ENCODE measurements at places on chromosomes 13 and 19.

DNA sequence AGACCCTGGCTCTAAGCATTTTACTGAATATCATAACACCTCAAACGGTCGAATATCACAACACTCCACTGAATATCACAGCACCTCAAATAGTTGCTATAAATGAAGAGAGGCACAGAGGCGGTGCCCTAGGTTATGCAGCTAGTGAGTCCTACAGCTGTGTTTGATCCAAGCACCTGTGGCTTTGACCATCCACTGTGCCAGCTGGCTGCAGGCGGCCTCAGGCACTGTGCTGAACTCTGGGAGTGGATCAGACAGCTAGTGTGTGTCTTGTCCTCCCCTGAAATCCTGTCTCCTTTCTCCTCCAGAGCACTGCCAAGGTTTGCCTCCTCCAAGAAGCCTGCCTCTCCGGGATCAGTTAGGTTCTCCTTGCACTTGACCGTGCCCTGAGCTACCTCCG lies 7.3 kb downstream of the NOSIP start:
- H3K36me3 ChIP-seq = peaks cover 40% of the 10 kb centered on the region
- H3K27me3 ChIP-seq = no peaks in the 10 kb centered on the region
- no peak for DNase-seq
- peak overlapping the region; percentile 65 for H3K27ac ChIP-seq
- peaks cover 28% of the 10 kb centered on the region for H3K4me1 ChIP-seq
- H3K4me3 ChIP-seq = no peak overlapping the region

- no peaks in the 10 kb centered on the region for H3K27me3 ChIP-seq
- H3K36me3 ChIP-seq = no peaks in the 10 kb centered on the region
- H3K27ac ChIP-seq = no peak overlapping the region
- no peaks in the 10 kb centered on the region for H3K4me1 ChIP-seq
- DNase-seq = no peak
Measured at GRCh38 chr13:61778531-61778930, 362.9 kb upstream of the PCDH20 start.

DNA sequence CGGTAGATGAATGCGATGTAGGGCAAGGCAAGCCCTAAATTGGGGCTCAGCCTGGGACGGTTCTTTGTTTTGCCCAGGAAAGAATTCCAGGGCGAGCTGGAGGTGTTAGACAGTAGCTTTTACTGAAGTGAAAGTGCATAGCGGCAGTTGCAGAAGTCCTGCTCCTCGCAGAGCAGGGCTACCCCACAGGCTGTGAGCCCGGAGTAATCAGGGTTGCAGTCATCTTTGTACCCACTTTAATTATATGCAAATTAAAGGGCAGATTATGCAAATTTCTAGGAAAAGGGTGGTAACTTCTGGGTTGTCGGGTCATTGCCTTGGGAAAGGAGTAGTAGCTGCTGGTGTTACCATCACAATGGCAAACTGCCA lies 30.5 kb downstream of the VAV1 start:
- no peak for DNase-seq
- H3K36me3 ChIP-seq = peaks cover 13% of the 10 kb centered on the region
- peak overlapping the region; percentile 85 for H3K4me3 ChIP-seq
- peak overlapping the region; percentile 92 for H3K27ac ChIP-seq
- no peaks in the 10 kb centered on the region for H3K27me3 ChIP-seq

DNA sequence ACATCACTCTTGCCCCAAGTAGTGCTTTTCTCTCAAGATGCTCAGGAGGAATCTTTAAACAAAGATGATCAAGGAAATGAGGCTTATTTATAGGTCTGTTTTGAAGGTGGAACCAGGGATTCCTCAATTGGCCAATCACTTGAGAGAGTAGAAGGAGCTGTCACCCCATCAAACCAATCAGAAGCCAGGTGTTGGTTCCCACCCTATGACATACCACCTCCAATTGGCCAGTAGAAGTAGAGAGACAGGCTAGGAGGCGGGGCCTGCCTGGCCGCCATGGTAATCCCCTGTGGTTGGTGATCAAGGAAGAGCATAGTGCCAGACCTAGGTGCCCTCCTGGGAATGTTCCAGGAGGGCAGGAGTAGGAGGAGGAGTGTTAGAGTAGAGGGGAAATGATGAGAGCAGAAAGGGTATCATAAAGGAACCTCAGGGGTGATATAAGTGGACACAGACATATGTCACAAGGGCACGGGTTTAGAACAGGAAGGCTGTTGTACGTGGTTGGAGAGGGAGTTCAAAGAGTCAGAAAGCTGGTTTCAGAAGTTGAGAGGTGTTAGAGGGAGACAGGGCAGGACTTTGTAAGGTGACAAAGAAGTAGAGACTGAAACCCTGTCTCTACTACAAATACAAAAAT lies 10.5 kb downstream of the PMIS2 start:
- peaks cover 34% of the 10 kb centered on the region for H3K27me3 ChIP-seq
- no peak for DNase-seq
- no peak overlapping the region for H3K4me3 ChIP-seq
- no peaks in the 10 kb centered on the region for H3K4me1 ChIP-seq

DNA sequence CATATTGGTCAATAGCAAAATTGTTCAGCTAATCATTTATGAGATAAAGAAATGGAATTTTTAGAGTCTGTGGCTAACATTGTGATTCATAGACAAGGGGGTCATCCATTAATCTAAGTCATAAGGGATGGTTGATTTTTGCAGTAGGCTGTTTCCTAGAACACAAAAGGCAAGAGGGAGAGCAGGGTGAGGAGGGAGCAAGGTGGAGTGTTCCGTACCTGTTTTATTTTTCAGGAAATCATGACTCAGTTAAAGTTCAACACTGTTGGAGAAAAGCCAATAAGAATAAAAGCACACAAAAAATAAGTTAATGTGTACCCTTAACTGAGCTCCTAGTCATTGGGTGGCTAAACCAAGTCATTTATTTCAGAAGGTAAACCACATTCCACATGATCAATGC lies 512.4 kb upstream of the ATXN8OS start:
- H3K36me3 ChIP-seq = no peaks in the 10 kb centered on the region
- no peak overlapping the region for H3K27ac ChIP-seq
- DNase-seq = no peak
- H3K4me1 ChIP-seq = no peaks in the 10 kb centered on the region

Data from central memory CD8-positive, alpha-beta T cell (primary cell).